ENCODE measurements at places on chromosomes 5 and 9. TPM values are rescaled to one million over a fixed set of nuclear protein-coding genes. Genes with fewer than 3 reads are reported as not detected.

DNA sequence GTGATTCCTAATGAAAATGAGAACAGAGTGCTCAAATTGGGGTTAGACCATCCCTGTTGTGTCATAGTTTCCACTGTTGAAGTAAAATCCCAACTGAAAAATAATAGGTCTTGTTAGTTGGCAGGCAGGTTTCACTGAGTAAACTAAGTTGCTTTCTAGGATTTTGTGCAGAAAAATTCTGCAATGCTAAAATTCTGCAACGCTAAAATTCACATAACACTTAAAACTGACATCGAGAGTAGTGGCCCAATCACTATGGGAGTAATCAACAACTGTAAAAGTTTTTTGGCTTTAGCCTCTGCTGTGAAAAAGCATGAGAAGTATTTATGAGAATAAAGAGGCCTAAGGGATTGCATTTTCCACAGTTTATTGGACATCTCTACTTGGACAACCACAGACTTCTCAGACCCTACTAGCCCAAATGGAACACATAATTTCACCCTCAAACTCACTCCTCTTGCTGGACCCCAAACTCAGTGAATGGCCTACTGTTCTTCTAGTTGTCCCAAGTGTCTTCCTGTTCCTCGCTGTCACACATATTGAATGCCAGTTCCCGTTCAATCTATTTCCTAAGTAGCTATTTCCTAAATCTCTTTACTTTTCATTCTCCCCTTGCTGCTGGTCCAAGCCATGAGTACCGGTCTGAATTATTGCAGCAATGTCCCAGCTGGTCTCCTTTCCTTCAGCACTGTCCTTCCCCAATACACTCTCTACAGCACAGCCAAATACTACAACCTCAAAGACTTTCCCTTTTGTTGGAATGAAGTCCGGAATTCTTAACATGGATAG lies 355.4 kb downstream of the PDE4D start:
- no peak for DNase-seq

GRCh38 chr9:117411547-117411946 lies 3.3 kb downstream of the ASTN2 start:
- DNase-seq: no peak

GRCh38 chr9:133876144-133876543 lies 116.0 kb downstream of the VAV2 start:
- no peak for DNase-seq

- DNase-seq: peak; percentile 43
These were observed 178.8 kb downstream of the CSNK1G3 start for GRCh38 chr5:123690821-123691220.

GRCh38 chr9:91285729-91286353 lies 75.9 kb downstream of the AUH start:
- peak; percentile 9 for DNase-seq

DNA sequence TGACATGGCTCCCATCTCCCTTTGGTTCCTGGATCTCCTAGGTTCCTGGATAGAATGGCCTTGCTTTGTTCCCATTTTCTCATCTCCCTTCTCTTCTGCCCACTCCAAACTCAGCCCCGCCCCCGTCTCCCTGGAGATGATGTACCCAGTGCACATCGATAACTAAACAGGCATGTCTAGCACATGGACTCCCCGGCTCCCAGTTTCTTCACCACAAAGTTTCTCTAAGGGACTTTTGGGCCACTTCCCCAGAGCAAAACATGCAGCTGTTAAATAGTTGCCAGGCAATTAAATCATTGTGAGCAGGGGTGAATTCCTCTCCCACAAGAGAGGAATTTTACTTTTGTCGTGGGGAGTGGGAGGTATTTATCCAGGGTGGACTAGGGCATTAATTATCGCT lies 259.0 kb downstream of the GADD45G start:
- no peak for DNase-seq

GRCh38 chr9:93976973-93977372 lies 21.8 kb upstream of the BARX1 start:
- DNase-seq: no peak

- no peak for DNase-seq
These were observed 48.7 kb downstream of the TIMD4 start for GRCh38 chr5:156914371-156914737.

DNA sequence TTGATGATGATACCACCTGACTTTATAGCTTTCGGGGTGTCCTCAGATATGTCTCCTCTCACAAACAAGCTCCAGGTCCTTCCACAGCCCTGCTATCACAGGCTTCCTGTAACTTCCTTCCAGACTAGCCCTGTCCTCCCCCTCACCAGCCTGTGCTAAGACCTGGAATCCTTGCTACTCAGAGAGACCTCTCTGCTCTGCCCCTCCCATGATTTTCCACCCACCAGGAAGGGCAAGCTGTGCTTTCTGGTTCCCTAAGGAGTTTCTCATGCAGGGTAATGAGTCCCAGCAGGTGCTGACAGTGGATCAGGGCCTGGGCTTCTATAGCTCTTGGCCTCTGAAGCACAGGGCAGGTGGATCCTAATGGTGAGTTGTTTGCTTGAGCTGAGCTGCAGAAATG lies 86.9 kb downstream of the AOPEP start:
- DNase-seq: peak; percentile 36

GRCh38 chr5:144691936-144692335 lies 521.3 kb downstream of the KCTD16 start:
- peak; percentile 22 for DNase-seq

GRCh38 chr9:98964911-98965336 lies 21.2 kb downstream of the COL15A1 start:
- DNase-seq: no peak

- no peak for DNase-seq
These were observed 54.7 kb upstream of the SMARCA2 start for GRCh38 chr9:1960342-1961042.

- DNase-seq: no peak
These were observed 54.4 kb downstream of the CRB2 start for GRCh38 chr9:123410281-123410910.

DNA sequence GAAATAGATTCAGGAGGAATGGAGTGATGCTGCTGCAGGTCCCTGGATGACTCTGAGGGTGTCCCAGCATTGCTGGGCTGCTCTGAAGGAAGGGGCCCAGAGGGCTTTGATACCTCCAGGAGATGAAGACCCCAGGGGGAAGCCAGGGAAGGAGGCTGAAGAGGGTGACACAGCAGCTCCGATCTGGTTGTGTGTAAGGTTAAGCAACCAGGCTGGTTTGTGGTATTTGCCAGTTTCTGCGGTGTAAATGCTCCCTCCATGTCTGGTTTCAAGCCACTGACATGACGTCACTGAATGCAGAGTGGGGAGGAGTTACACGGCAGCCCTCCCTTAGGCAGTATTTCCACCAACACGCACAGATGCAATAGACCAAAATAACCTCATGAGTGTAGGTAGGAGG lies 40.0 kb upstream of the ORM1 start:
- peak; percentile 90 for DNase-seq

GRCh38 chr5:131530706-131531331 lies 104.2 kb downstream of the RAPGEF6 start:
- DNase-seq: no peak

DNA sequence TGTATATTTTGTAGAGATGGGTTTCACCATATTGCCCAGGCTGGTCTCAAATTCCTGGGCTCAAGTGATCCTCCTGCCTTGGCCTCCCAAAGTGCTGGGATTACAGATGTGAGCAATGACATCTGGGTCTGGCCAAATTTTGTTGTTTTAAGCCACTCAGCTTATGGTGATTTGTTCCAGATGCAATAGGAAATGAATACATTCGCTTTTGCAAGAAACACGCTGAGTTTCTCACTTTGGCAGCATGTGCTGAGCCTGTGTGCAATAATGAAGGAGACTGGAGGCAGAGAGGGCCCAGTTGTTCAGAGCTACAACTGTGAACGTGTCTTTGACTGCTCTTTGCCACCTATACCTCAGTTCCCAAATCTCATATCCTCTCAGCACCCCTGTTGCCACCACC lies 56.4 kb downstream of the KIF4B start:
- DNase-seq: no peak

GRCh38 chr9:113649054-113649453 lies 185.5 kb downstream of the RGS3 start:
- DNase-seq: no peak

DNA sequence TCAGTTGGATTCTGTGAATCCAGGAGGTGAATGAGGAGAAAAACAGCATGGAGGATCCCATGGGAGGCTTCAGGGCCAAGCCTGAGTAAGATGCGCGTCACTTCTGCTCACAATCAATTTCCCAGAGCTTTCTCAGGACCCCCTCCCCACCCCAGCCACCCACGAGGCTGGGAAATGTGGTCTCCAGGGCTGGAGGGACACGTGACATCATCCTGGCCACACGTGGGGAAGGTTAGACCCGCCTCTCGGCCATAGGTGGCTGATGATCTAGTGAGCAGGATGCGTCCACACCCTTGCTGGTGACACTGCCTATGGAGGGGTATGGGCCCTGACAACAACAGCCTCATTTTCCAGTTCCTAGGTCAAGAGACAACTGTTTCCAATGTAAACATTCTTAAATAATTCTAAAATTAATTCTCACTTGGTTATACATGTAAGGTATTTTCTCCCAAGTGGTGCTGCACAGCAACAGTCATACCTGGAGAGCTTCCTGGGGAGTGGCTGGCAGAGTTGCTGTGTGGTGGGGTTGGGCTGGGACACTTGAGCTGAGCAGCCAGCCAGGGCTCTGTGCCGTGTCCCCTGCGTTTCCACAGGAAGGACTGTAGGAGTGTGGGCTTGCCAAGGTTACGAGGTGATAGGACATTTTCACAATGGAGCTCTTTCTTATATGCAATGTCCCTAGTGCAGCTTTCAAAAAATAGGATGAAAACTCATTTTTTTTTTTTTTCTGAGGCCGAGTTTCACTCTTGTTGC lies 153.1 kb downstream of the GADD45G start:
- DNase-seq: no peak

- peak; percentile 54 for DNase-seq
These were observed 207.8 kb upstream of the MAP3K1 start for GRCh38 chr5:56607551-56607950.

- no peak for DNase-seq
These were observed 217.2 kb downstream of the AGTPBP1 start for GRCh38 chr9:85524531-85524930.

- no peak for DNase-seq
These were observed 133.4 kb downstream of the MRPL36 start for GRCh38 chr5:1666221-1666620.

- no peak for DNase-seq
These were observed 2118.9 kb downstream of the MAT2B start for GRCh38 chr5:165624166-165624946.

DNA sequence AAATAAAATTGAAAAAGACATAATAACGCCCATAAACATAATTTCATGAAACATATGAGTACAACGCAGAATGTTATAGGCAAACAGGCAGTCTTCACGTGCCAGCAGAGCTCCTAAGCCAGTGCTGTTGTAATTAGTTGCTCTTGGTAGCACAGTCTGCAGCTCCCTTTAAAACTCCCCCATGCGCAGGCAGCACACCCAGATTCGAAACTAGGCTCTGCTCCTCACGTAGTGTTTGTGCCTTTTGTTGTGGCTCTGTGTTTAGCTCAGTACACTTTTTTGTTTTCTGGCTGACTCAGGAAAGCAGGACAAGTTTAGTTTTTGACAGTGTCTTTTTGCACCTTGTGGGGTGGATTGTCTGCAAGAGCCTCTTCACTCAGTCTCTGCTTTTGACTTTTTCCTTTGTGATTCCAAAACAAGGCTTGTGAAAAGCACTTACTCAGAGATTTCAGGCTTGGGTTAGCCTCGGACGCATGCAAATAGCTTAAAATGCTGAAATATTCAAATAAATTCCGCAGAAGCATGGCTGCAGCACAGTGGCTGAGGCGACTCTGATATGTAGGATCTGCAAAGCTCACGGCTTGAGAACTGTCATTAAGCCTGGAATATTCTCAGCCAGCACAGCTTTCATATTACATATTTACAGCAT lies 113.6 kb downstream of the IRX1 start:
- no peak for DNase-seq

GRCh38 chr9:27272103-27272502 lies 24.8 kb downstream of the EQTN start:
- no peak for DNase-seq

- no peak for DNase-seq
These were observed 611.5 kb downstream of the ZNF608 start for GRCh38 chr5:124134941-124135340.

DNA sequence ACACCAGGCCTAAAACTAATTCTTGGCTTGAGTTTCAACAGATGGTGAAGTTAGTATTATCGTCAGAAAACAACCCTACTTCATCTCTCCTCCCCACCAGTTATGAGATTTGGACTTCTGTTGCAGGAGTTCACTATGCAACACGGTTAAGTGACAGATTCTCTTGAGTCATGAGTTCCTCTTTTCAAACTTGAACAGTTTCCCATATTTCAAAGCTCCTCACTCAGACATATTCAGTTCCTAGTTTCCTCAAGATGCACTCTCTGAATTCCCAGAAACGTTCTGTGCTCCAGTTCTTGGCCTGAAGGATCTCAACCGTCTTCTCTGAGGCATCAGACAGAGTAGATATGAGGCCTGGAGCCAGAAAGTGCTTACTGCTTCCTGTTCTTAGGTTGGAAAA lies 7.3 kb upstream of the PTGER4 start:
- DNase-seq: no peak

DNA sequence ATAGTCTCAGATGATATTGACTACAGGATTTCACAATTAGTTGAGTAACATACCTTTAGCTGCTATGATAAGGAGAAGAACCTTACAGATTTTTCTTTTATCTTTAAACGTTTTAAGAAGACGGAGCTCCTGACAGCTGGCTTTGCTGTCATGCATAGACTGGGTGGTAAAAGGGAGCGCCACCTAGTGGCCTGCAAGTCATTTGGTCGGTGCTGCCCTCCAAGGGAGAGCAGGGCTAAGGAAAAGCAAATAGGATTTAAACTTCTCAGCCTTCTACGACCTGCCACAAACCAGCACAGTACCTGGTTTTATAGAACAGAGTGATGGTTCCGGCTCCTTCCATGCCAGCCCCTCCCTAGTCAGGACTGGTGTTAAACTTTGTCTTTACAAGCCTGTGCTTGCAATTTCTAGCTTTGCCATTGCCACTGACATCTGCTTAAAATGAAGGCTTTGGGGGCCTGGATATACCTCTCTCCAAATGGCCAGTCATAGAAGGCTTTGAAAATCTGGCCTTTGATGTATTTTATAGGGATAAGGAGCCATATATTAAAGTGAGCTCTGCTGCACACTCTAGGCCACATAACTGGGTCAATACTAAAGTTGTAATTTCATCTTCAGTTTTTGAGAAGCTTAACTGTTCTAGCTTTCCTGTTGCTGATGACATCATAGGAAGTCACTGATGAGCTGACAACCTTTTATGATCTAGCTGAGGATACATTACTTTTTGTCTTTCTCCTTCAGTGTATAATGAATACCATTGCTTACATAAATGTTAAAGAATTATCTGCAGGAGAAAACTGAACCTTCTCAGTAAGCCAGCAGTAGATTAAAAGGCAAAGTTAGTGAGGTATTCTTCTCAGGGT lies 31.1 kb upstream of the ADAMTSL1 start:
- DNase-seq: peak; percentile 57

- peak; percentile 44 for DNase-seq
These were observed 83.8 kb downstream of the DAPK1 start for GRCh38 chr9:87581513-87581912.

- no peak for DNase-seq
These were observed 31.2 kb upstream of the DTWD2 start for GRCh38 chr5:119019501-119019900.

The PLPP7 gene
- 0.20 TPM for total RNA-seq

The PRDM9 gene
- not detected for total RNA-seq

The TMEM38B gene
- 11.4 TPM for total RNA-seq

The SLC25A2 gene
- total RNA-seq: 0.25 TPM

The GRM6 gene
- not detected for total RNA-seq

The ENHO gene
- 0.55 TPM for total RNA-seq

The PDLIM4 gene
- total RNA-seq: 56.6 TPM

The GPX3 gene
- total RNA-seq: 15.6 TPM

The ENTPD2 gene
- 0.55 TPM for total RNA-seq

The SPATA6L gene
- total RNA-seq: 3.6 TPM

The TCF7 gene
- 2.6 TPM for total RNA-seq

The RFESD gene
- total RNA-seq: 0.87 TPM

Measured in astrocyte (in vitro differentiated cells and primary cell).